ENCODE measurements at places on chromosomes 7 and 10.

DNA sequence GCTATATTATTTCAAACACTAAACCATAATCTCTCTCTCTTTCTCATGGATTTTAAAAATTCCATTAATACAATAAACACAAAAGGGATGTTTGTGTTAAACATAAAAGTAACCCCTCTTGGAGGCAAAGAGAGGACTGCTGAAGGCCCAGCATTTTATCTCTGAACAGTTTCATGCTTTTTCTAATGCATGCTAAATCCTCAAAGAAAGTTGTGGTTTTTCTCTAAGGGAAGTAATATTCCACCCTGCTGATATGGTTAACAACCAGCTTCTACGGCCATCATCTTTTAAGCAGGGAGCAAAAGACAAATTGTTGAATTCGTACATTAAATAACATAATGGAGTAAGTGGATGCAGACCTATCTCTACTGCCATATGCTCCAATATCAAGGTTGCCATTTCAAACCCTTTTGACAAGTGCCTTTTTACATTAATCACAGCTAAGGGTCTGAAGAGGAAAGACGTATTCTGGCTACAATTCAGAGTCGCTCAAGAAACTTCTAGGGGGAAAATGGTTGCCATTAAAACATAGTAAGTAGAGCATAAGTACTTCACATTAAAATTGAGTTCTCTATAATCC is 103.1 kb downstream of the SLC25A13 start:
- no peak for DNase-seq

DNA sequence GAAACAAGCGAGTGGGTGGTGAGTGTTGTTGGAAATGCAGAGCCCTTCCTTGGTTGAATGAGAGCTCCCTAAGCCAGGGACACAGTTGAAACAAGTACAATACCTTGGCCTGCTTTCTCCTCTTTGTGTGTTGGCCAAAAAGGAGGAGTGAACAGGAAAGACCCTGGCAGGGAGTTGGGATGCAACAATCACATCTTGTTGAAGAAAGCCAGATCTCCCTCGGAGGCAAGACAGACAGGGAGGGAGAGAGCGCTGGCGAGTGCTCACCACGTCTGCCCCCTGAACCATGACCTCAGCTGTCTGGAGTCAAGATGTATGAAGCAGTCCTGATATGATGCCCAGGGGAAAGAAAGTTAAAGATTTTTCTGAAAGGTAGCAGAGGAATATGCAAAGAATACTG is 66.8 kb downstream of the ADAM12 start:
- DNase-seq: no peak

GRCh38 chr7:134931487-134931886 is 54.8 kb upstream of the AGBL3 start:
- DNase-seq: no peak

DNA sequence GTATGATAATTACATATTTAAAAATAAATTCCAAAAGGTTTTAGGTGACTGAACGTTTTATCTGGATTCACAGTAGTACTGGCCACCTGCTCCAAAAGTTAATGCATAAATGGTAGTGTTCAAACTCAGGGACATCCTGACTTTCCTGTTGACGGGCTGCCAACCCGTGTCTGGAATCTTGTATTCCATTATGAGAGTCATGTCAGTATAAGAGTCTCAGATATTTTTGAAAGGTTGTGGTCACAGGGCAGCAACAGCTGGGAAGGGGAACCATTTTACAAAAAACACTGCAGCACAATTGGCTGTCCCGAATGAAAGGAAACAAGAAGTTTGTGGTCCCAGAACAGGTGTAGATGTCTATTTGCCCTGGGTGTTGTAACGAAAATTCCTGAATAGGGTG is 2.8 kb downstream of the TDRD1 start:
- no peak for DNase-seq

- DNase-seq: no peak
Measured at GRCh38 chr7:91343420-91343960, 79.3 kb downstream of the FZD1 start.

GRCh38 chr10:75493464-75493863 is 62.0 kb downstream of the LRMDA start:
- DNase-seq: no peak
